ENCODE measurements at places on chromosomes 16 and 17.

DNA sequence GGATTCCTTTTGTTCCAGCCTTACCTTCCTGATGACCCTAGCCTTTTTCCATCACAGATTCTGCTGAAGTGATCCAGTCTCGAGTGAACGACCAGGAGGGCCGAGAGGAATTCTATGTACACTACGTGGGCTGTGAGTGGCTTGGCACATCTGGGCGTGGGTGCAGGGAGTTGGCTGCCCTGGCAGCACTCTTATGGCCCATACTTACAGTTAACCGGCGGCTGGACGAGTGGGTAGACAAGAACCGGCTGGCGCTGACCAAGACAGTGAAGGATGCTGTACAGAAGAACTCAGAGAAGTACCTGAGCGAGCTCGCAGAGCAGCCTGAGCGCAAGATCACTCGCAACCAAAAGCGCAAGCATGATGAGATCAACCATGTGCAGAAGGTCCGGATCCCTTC, 2.7 kb downstream of the KAT8 start:
- DNase-seq = no peak

DNA sequence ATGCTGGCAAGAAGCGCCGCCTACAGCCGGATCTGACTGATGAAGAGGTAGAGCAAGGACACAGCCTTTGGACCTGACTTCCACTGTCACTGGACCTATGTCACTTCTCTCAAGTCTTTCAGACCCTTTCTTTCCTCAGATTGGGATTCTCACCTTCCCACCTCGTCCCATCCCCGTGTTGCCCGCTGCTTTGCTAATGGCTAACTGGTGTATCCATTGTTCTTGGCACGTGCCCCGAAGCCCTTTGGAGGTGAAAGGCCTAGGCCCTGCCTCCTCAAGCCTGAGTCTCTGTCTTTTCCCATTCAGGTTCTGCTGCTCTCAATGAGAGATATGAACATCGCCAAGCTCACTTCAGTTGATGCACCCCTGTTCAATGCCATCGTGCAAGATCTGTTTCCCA, 53.3 kb upstream of the KDM6B start:
- DNase-seq = no peak

GRCh38 chr17:64061178-64061898, 40.9 kb upstream of the ICAM2 start:
- DNase-seq = no peak

DNA sequence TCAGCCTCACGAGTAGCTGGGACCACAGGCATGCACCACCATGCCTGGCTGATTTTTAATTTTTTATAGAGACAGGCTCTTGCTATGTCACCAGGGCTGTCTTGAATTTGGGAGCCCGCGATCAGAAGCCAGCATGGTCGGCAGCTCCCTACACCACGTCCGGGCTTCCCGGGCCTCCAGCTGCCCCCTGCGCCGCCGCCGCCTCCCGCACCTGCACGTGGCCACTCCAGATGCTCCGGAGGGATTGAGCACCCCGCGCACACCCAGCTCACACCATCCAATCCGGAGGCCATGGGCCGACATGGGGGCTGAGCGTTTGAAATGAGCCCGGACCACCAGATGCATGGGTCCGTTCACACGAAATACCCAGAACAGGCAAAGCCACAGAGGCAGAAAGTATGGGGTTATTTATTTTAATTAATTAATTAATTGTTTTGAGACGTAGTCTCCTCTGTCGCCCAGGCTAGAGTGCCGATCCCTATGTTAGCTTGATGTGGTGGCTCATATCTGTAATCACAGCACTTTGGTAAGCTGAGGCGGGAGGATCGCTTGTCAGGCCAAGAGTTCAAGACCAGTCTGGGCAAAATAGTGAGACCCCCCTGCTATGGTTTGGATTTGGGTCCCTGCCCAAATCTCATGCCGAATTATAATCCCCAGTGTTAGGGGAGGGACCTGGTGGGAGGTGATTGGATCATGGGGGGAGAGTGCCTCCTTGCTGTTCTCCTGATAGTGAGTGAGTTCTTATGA, 17.1 kb upstream of the PDXDC1 start:
- DNase-seq = no peak

DNA sequence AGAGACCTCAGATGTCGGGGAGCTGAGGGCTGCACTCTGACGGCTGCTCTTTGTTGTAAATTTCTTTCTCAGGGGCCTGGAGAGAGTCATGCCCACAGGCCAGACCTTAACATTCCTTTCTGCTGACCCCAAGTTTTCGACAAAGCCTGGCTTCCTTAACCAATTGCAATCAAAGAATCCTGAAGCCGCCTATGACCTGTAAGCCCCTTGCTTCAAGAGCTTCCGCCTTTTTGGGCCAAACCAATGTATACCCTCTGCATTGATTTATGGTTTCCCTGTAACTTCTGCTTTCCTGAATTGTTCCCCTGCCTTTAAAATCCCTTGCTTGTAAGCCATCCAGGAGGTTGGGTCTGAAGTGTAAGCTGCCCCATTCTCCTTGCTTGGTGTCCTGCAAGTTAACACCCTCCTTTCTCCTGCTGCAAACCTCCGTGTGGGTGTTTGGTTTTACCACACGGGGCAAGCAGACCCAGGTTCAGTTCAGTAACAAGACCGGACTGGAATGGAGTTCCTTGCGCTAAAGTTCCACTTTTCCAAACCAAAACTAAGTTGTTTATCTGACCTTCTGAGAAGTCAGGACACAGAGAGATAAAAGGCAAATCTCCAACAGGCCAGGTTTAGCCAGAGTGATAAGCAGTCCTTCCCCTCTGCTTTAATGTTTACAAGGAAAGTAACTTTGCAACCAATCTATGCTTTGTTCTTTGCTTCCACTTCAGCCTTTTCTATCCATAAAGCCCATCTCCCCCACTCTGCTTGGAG, 141.6 kb downstream of the KCNJ12 start:
- DNase-seq = no peak

GRCh38 chr16:55846598-55847346, 13.9 kb upstream of the CES1 start:
- DNase-seq = no peak

GRCh38 chr16:82738699-82739098, 111.9 kb downstream of the CDH13 start:
- DNase-seq = no peak

DNA sequence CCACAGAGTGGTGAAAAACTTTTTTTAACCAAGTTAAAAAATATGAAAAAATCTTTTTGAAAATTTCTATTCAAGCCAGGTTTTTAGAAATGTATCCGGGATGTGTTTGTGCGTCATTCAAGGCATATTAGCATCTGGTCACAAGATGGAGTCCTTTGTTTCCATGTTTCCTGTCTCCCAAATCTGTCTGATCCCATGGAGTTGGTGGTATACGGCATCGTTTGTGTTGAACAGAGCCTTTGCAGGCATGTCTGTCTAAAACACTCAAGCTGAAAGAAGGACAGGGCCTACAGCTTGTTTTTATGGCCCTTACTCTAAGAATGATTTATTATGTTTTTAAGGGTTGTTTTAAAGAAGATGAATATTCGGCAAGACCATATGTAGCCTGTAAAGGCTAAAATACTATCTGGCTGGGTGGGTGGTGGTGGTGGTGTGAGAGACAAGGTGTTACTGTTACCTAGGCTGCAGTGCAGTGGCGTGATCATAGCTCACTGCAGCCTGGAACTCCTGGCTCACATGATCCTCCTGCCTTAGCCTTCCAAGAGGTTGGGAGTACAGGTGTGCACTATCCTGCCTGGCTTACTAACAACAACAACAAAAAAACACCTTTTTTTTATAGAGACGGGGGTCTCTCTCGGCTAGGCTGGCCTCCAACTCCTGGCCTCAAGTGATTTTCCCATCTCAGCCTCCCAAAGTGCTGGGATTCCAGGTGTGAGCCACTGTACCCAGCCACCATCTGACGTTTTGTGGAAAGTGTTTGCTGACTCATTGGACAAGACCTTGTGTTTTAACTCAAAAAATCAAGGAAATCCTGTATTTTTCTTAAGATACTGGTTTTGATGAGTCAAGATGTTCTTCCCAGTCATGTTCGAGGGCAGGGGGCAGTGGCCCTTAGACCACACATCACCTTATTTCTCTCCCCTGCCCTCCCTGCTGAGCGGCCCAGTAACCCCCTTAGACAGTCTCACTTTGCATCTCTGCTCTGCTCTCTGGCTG, 52.2 kb downstream of the NDE1 start:
- no peak for DNase-seq

- DNase-seq = no peak
Observed at GRCh38 chr17:10197362-10197720, 1.1 kb downstream of the GAS7 start.

DNA sequence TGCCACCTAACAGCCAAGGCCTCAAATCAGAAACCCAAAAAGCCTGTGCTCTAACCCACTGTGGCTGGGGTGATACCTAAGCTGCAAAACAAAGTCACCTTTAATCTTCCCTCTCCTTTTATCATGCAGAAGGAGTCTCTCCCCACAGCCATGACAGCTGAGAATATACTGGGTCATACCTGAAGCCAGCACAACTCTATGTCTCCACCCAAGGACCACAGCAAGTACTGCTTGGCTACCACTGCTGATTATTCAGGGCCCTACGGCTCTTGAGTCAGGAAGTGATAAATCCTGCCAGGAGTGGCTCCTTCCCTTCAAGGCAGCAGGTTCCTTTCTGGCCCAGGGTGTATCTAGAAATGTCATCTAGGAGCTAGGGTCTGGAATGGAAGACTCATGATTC, 151.5 kb upstream of the TOM1L1 start:
- no peak for DNase-seq

DNA sequence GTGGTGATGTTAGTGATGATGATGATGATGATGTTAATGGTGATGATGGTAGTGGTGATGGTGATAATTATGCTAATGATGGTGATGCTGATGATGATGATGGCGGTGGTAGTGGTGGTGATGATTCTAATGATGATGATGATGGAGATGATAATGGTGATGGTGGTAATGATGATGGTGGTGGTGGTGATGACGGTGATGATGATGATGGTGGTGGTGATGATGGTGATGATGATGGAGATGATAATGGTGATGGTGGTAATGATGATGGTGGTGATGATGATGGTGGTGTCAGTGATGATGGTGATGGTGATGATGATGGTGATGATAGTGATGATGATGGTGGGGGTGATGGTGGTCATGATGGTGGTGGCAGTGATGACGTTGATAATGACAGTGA, 132.5 kb downstream of the DNAH9 start:
- DNase-seq = no peak

- no peak for DNase-seq
Observed at GRCh38 chr17:50842506-50843149, 7.2 kb downstream of the WFIKKN2 start.

DNA sequence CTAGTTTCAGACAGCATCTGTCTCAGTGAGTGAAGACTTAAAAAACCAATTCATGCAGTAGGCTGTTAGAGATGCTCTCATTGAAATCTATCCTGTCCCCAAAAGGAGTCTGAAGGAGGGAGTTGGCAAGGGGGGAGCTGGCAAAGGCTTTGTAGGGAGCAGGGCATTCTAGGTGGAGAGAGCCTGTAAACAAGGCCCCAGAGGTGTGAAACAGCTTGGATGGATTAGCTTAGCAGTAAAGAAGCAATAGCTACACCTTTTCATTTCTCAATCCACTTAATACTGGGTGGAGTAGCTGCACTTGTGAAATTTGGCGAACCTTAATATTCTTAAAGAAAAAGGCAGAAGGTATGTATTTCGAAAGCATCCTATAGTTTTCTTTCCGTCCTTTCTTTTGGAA, 61.8 kb downstream of the KSR1 start:
- DNase-seq = no peak

GRCh38 chr17:38667099-38667786, 7.5 kb downstream of the EPOP start:
- peak; percentile 47 for DNase-seq

- DNase-seq = no peak
Observed at GRCh38 chr17:60392845-60393702, 1.1 kb upstream of the USP32 start.

DNA sequence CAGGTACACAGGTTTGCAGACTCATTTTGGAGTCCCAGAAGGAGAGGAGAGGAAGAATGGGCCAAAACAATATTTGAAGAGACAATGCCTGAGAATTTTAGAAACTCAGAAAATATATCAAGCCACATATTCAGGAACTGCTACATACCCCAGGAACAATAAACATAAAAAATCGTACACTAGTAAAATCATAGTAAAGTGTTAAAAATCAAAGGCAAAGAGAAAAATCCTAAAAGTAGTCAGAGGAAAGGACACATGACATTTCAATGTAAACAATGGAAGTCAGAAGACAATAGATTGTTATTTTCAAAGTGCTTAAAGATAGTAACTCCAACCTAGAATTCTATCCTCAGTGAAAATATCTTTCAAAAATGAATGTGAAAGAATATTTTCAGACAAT, 28.5 kb upstream of the NACA2 start:
- no peak for DNase-seq

GRCh38 chr16:55329791-55330428, 5.9 kb downstream of the IRX6 start:
- no peak for DNase-seq

- DNase-seq = no peak
Observed at GRCh38 chr16:30147843-30148510, 25.0 kb upstream of the MAPK3 start.

DNA sequence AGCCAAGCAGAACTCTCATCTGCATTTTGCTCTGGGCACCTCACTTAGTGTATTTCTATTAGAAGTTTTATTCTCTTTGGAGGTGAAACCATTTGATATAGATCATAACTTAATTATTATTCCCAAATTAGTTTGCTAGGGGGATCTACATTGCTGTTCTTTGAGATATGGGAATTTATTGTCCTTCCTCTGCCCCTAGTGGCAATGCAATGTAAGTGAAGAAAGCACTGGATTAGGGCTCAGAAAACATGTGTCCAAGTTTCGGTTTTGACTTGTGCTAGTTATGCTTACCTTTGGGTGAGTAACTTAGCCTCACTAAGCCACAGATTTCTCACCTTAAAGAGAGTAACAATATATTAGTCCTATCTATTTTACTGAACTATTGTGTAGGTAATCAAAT, 2.9 kb downstream of the KRT39 start:
- DNase-seq = no peak

DNA sequence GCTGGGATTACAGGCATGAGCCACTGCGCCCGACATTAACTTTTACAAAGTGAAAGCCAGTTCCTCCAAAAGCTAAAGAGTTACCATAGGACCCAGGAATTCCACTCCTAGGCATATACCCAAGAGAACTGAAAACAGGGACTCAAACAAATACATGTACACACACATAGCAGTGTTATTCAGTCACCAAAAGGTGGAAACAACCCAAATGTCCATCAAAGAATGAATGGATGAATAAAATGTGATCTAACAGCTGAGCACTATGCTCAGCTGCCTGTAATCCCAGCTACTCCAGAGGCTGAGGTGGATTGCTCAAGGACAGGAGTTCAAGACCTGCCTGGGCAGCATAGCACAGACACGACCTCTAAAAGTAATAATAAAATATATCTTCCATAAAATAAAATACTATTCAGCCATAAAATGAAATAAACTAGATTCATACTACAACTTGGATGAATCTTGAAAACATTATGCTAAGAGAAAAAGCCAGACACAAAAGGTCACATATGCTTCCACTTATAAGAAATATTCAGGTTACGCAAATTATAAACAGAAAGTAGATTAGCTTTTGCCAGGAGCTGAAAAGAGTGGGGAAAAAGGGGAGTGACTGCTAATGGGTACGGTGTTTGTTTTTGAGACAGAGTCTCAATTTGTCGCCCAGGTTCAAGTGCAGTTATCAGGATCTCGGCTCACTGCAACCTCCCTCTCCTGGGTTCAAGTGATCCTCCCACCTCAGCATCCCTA, 9.3 kb upstream of the USP7 start:
- no peak for DNase-seq
